Endothelial cell of umbilical vein (primary cell): ENCODE measurements at places on chromosomes 4 and X.
A peak's percentile ranks its signal among the peaks of the same experiment; 100 is the strongest.

- peak; percentile 19 for DNase-seq
These were observed 16.6 kb upstream of the PTCHD1 start for GRCh38 chrX:23317799-23318724.

GRCh38 chrX:140917354-140918115 is 84.9 kb upstream of the SPANXB1 start:
- peak; percentile 1 for DNase-seq

DNA sequence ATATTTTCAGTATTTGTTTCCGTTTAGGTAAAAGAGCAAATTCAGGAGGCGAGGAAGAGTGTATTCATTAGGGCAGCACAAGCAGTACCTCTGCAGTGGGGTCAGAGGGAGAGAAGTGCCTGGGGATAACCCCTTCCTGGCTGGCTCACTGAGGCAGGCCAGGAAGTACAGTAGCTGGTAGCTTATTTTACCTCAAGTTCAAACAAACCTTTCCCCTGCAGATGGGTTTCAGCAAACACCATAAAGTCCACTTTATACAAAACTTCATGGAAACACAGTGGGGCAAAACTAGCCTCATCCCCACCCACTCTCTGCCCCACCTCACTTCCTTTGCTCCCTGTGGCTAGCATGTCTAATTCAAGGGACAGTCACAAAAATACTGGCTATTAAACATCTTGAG is 29.5 kb downstream of the MEPE start:
- no peak for DNase-seq

- DNase-seq, result no peak
These were observed 474.4 kb upstream of the MAGEB18 start for GRCh38 chrX:25663701-25664100.
